Mucosa of gallbladder (tissue), 1 donor: ENCODE measurements at places on chromosomes 16 and 17.

GRCh38 chr17:41667280-41668041, 21.2 kb upstream of the EIF1 start:
- no peak for DNase-seq

GRCh38 chr17:63491413-63491812, 14.6 kb downstream of the ACE start:
- DNase-seq = no peak

DNA sequence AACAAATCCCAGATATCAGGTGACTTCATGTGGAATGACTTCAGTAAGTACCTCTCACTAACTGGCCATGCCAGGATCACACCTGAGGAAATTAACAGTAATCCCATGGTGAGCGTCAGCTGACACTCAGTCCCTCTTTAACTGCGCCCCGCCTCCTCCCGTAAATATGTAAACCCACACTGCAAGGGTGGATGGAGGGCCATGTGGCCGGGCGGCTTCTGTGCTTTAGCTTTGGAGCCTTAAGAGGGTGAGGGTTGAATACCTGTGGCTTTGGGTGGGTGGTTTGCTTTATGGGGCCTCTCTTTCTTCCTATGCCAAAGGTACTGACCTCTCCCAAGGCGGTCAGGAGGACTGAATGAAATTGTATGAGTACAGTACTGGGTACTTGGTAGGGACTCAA, 141.7 kb downstream of the MRM1 start:
- no peak for DNase-seq

GRCh38 chr16:4273858-4274311, 1.1 kb upstream of the TFAP4 start:
- peak; percentile 27 for DNase-seq

- peak; percentile 58 for DNase-seq
Observed at GRCh38 chr17:59311051-59311468, 20.4 kb upstream of the YPEL2 start.

DNA sequence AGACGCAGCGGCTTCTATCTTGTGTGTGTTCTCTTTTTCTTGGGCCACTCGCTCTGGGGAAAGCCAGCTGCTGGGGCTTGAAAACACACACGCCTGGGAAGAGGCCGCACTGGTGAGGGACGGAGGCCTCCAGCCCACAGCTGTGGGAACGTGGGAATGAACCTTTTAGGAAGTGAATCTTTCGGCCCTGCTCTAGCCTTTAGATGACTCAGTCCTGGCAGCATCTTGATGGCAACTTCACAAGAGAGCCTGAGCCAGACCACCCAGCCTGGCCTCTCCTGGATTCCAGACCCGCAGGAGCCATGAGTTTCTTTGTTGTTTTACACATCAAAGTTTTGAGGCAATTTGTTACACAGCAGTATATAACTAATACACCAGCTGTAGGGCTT, 2.2 kb upstream of the PDPK1 start:
- DNase-seq = no peak

GRCh38 chr17:78355701-78356100, 4.2 kb downstream of the SOCS3 start:
- no peak for DNase-seq

DNA sequence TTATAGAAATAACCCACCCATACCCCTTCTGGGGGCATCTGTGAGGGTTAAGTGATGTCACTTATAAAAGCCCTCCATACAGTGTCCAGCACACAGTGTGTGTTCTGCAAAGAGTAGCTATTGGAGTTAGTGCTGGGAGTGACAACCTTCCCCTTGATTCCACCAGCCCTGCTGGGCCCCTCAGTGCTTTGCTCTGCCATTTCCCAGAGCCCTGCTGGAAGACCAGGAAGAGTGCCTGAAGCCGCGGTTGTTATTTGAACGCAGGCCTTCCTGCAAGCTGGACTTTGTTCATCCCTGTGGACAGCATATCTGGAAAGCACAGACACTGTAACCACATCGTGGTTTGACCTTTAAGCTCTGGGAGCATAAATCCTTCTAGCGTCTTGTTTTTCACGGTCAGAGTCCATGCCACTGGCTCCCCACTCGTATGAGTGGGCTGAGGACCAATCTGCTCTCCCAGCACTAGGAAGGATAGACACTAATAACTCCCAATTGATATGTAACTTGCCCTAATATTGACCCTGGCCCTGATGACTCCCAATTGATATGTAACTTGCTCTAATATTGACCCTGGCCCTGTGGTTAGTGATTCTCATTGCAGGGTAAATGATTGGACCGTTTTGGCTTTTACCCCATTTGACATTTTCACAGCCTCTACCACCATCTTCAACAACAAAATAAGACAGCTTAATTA, 297.1 kb upstream of the MAF start:
- peak; percentile 85 for DNase-seq

GRCh38 chr17:81928544-81929252, 1.2 kb upstream of the MAFG start:
- no peak for DNase-seq

DNA sequence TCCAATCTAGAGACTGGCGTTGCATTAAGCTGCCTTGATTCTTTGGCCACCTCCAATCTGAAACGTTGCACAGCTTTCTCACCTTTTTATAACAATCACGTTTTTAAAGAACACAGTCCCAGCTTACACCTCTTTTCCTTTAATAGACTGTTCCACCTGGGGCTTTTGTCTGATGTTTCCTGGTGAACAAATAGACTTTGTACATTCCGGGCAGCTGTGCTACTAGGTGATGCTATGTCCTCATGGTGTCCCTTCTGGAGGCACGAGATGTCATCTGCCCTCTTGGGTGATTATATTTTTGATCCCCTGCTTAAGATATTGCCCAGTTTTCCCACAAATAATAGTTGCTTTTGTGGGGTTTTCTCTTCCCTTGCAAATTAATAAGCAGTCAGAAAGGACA, 225.5 kb downstream of the SOX9 start:
- no peak for DNase-seq

- no peak for DNase-seq
Observed at GRCh38 chr16:28975158-28975599, 601 bp downstream of the SPNS1 start.

GRCh38 chr17:17385491-17385890, 82.3 kb downstream of the NT5M start:
- DNase-seq = no peak

GRCh38 chr17:35073183-35073790, 9.8 kb upstream of the RFFL start:
- no peak for DNase-seq
